ENCODE measurements at places on chromosomes 5 and 9.

DNA sequence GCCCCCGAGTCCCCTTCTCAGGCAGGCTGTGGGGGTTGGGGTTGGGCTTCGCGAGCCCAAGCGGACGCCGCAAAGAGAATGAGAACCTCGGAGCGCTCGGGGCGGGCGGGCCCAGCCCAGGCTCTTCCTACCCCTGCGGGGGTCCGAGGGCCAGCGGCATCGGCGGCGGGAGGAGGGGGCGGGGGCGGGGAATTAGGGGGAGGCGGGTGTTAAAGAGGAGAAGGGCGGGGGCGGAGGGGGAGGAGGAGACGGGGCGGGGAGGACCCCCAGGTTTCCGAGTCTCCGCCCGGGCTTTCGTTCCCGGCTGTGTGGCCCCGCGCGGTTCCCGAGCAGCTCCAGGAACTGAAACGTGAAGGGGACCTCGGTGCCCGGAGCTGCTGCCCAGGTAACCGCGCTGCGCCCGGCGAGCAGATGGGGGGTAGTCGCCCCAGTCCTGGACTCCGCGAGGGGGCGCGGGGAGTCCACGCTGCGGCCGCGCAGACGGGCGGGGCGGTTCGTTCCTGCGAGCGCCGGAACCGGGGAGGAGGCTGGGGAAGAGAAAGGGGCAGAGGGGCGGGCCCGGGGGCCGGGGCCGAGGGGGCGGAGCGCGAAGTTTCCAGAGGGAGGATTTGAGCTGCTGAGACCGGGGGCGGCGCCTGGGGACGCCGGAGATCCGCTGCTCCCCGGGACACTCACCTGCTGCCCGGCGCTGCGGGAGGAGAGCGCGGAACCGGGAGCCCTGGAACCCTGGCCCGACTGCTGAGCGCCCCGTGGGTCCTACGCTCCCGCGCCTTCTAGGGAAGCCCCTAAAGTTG lies 38.4 kb upstream of the PLEKHG4B start:
- H3K27ac ChIP-seq = no peak overlapping the region
- DNase-seq = no peak
- H3K27me3 ChIP-seq = no peaks in the 10 kb centered on the region
- H3K4me3 ChIP-seq = peak overlapping the region; percentile 85

GRCh38 chr9:23622396-23622795 lies 203.6 kb downstream of the ELAVL2 start:
- no peak overlapping the region for H3K4me3 ChIP-seq
- DNase-seq = no peak
- H3K4me1 ChIP-seq = no peaks in the 10 kb centered on the region
- H3K36me3 ChIP-seq = no peaks in the 10 kb centered on the region

- H3K4me3 ChIP-seq = no peak overlapping the region
- no peaks in the 10 kb centered on the region for H3K36me3 ChIP-seq
- H3K27me3 ChIP-seq = no peaks in the 10 kb centered on the region
- DNase-seq = no peak
- H3K27ac ChIP-seq = no peak overlapping the region
- H3K4me1 ChIP-seq = no peaks in the 10 kb centered on the region
Measured at GRCh38 chr9:100575765-100576386, 2.0 kb upstream of the CAVIN4 start.

DNA sequence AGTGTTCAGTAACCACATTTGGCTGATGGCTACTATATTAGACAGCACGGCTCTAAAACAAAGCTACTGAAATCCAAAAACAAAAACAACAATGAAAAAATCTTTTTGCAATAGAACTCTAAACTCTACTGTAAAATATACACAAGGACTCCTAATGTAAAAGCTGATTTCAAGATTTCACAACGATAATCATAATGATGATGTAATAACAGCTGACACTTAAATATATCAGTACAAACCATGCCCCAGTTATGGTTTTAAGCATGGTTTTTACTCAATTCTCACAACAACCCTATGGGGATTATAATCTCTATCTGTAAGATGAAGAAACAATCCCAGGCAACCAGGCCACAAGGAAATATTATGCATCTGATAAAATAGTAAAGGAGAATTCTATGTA lies 3.3 kb downstream of the ZNF300 start:
- H3K4me1 ChIP-seq = no peaks in the 10 kb centered on the region
- DNase-seq = no peak

GRCh38 chr9:133532937-133533668 lies 1.4 kb upstream of the ADAMTSL2 start:
- no peaks in the 10 kb centered on the region for H3K36me3 ChIP-seq
- no peak overlapping the region for H3K27ac ChIP-seq
- DNase-seq = no peak
- H3K4me3 ChIP-seq = no peak overlapping the region
- peaks cover 3% of the 10 kb centered on the region for H3K4me1 ChIP-seq
- H3K27me3 ChIP-seq = peaks cover 52% of the 10 kb centered on the region

DNA sequence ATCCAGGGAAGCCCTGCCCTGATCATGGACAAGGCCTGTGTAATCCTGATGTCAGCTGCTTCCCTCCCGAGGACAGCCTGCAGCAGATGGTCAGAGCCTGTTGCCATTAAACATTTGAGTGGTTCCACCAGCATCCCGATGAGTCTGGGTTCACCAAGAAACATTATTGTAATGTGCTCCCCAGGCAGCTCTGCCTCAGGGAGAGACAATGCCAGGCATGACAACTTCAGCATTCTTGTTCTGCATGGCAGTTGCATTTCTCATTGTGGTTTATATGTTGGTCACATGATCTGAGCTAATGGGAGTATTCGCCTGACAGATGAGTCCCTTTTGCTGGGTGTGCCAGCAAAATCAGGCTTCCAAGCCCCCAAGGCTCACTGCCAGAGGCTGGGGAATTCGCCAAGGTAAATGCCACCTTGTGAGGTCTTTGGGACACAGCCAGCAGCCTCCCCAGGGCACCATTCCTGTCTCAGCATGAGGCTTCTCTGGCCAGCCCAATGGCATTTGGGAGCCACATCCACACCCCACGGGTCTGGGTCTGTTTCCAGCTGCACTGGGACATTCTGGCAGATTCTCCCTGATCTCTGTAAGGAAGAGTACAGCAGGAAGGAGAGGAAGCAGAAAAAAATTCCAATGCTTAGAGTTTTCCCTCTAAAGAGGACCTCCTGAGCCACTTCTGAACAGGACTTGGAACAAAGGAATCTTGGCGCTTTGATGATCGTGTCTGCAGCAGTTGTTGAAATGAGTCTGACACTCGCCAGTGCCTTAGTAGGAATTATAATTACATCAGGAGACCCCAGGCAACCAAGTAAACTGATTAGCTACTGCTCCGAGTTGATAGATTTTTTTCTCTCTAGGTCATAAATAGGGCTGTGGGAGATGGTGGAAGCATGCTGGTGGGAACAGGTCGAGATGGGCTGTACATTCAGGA lies 18.7 kb downstream of the KCNIP1 start:
- peak; percentile 64 for DNase-seq
- H3K27me3 ChIP-seq = no peaks in the 10 kb centered on the region
- no peaks in the 10 kb centered on the region for H3K36me3 ChIP-seq
- peak overlapping the region; percentile 30 for H3K27ac ChIP-seq
- no peak overlapping the region for H3K4me3 ChIP-seq

GRCh38 chr5:180026320-180026719 lies 45.2 kb downstream of the RNF130 start:
- no peaks in the 10 kb centered on the region for H3K36me3 ChIP-seq
- no peaks in the 10 kb centered on the region for H3K27me3 ChIP-seq
- H3K4me3 ChIP-seq = no peak overlapping the region

- H3K36me3 ChIP-seq = no peaks in the 10 kb centered on the region
- H3K27me3 ChIP-seq = no peaks in the 10 kb centered on the region
- H3K4me1 ChIP-seq = no peaks in the 10 kb centered on the region
- DNase-seq = no peak
Measured at GRCh38 chr9:110777196-110777875, 108.7 kb downstream of the MUSK start.

DNA sequence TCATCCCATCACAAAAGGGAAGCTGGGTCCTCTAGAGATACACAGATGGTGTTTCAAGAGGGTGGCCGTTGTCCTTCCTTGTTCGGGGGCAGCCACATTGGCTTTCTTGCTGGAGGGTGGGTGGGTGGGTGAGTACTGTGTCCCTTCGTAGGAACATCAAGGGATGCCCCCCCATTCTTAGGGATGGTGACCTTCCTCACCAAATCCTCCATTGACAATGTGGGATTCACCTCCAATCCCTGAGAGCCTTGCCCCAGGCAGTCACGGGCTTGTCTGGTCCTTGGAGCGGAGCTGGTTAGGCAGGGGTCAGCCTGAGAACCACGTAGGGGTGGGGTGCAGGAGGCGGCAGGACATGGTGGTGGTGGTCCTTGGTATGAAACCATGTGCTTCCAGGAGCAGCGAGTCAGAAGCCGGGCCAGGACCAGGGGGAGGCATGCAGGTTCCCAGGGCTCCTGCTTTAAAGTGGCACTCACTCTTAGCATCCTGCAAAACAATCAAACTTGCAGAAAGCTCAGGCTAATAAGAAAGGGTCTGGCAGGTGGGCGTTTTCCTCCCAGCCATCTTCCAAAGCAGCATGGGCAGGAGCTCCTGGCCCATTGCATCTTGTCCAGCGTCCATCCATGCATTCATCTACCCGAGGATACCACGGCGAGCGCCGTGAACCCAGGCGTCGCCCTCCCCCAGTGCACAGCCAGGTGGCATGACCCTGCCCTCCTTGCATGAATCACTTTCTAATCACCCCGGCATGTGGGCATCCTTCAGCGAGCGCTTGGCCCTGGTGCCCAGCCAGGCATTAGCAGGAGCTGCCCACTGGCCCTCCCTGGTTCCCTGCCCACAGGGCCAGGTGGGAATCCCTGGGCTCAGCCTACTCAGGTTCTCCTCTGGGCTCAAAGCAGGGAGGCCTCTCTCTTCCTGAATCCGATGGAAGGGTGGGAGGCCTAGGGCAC lies 76.4 kb downstream of the NTNG2 start:
- DNase-seq = no peak
- H3K4me1 ChIP-seq = no peaks in the 10 kb centered on the region
- no peak overlapping the region for H3K4me3 ChIP-seq
- H3K36me3 ChIP-seq = no peaks in the 10 kb centered on the region

DNA sequence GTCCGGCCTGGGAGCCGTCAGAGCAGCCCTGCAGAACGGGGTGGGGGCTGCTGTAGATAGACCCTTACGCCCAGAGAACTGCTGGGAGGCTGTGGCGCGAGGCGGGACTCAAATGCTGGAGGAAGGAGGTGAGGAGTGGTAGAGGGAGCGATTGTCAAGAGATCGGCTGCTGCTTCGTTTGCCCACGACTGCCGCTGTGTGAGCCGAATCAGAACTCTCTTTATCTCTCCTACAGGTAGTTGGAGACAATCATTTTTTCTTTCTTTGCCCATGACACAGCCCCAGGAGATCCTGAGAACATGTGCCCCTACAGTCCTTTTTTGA lies 456 bp downstream of the ZNF79 start:
- H3K27ac ChIP-seq = peak overlapping the region; percentile 91
- peak overlapping the region; percentile 87 for H3K4me3 ChIP-seq
- no peak for DNase-seq
- peaks cover 8% of the 10 kb centered on the region for H3K4me1 ChIP-seq
- no peaks in the 10 kb centered on the region for H3K27me3 ChIP-seq

DNA sequence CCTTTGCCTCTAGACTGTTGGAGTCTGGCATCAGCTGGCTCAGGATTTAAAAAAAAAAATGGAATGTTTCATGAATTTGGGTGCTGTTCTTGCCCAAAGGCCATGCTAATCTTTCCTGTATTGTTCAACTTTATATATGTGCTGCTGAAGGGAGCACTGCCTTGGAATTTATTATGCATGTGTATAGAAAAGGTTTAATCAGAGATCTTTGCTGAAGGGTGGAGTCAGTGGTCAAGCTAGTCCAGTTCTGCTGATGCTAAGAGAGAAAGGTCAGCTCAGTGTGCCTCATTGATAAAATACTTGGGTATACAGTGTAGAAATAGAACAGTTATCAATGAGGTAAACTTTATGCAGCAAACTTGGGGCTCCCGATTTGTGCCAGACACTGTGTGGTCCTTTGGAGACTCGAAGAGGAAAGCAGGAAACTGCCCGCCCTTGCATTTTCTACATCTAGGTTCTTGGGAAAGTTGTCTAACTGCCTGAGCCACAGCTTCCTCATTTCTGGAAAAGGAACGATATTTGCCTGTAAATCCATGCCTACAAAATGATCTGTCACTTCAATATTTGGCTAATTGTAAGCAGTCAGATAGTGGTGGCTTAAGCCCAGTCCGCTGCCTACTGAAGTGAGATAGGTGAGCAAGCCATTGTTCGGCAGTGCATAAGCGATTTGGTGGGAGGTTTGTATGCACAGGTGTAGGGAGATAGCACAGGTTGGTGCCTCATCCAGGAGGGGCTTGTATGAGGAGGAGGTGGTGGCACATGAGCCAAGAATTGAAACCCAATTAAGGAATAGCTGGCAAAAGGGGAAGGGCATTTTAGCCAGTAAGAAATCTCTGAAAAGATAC lies 29.2 kb upstream of the GTF2H2C start:
- no peaks in the 10 kb centered on the region for H3K4me1 ChIP-seq
- peak overlapping the region; percentile 48 for H3K27ac ChIP-seq
- H3K36me3 ChIP-seq = no peaks in the 10 kb centered on the region
- H3K27me3 ChIP-seq = no peaks in the 10 kb centered on the region

- no peaks in the 10 kb centered on the region for H3K36me3 ChIP-seq
- DNase-seq = no peak
- no peak overlapping the region for H3K27ac ChIP-seq
- no peak overlapping the region for H3K4me3 ChIP-seq
Measured at GRCh38 chr9:114972510-114973136, 42.2 kb upstream of the TNFSF8 start.

- H3K4me1 ChIP-seq = no peaks in the 10 kb centered on the region
- no peak for DNase-seq
- no peak overlapping the region for H3K4me3 ChIP-seq
- no peaks in the 10 kb centered on the region for H3K27me3 ChIP-seq
Measured at GRCh38 chr9:7601739-7602138, 197.8 kb downstream of the DMAC1 start.

GRCh38 chr9:107467416-107467815 lies 22.2 kb downstream of the KLF4 start:
- no peaks in the 10 kb centered on the region for H3K36me3 ChIP-seq
- DNase-seq = no peak
- H3K27ac ChIP-seq = no peak overlapping the region
- no peaks in the 10 kb centered on the region for H3K27me3 ChIP-seq
- no peaks in the 10 kb centered on the region for H3K4me1 ChIP-seq
- H3K4me3 ChIP-seq = no peak overlapping the region

- H3K27ac ChIP-seq = peak overlapping the region; percentile 68
- peak overlapping the region; percentile 55 for H3K4me3 ChIP-seq
- H3K36me3 ChIP-seq = no peaks in the 10 kb centered on the region
- no peaks in the 10 kb centered on the region for H3K27me3 ChIP-seq
Measured at GRCh38 chr9:136372561-136373299, 739 bp downstream of the CARD9 start.

- no peak overlapping the region for H3K4me3 ChIP-seq
- H3K4me1 ChIP-seq = no peaks in the 10 kb centered on the region
- no peaks in the 10 kb centered on the region for H3K27me3 ChIP-seq
- H3K27ac ChIP-seq = no peak overlapping the region
Measured at GRCh38 chr9:89524963-89525362, 27.1 kb upstream of the SEMA4D start.

- no peak overlapping the region for H3K27ac ChIP-seq
- H3K36me3 ChIP-seq = no peaks in the 10 kb centered on the region
- no peaks in the 10 kb centered on the region for H3K4me1 ChIP-seq
- no peak overlapping the region for H3K4me3 ChIP-seq
- H3K27me3 ChIP-seq = no peaks in the 10 kb centered on the region
Measured at GRCh38 chr5:115375893-115376292, 79.4 kb upstream of the CCDC112 start.

- peak overlapping the region; percentile 69 for H3K27ac ChIP-seq
- peaks cover 37% of the 10 kb centered on the region for H3K27me3 ChIP-seq
- no peak for DNase-seq
- no peaks in the 10 kb centered on the region for H3K36me3 ChIP-seq
Measured at GRCh38 chr5:173325091-173325698, 3.0 kb downstream of the STC2 start.
